Progenitor cell of endocrine pancreas (in vitro differentiated cells): ENCODE measurements at places on chromosomes 2 and 18.

DNA sequence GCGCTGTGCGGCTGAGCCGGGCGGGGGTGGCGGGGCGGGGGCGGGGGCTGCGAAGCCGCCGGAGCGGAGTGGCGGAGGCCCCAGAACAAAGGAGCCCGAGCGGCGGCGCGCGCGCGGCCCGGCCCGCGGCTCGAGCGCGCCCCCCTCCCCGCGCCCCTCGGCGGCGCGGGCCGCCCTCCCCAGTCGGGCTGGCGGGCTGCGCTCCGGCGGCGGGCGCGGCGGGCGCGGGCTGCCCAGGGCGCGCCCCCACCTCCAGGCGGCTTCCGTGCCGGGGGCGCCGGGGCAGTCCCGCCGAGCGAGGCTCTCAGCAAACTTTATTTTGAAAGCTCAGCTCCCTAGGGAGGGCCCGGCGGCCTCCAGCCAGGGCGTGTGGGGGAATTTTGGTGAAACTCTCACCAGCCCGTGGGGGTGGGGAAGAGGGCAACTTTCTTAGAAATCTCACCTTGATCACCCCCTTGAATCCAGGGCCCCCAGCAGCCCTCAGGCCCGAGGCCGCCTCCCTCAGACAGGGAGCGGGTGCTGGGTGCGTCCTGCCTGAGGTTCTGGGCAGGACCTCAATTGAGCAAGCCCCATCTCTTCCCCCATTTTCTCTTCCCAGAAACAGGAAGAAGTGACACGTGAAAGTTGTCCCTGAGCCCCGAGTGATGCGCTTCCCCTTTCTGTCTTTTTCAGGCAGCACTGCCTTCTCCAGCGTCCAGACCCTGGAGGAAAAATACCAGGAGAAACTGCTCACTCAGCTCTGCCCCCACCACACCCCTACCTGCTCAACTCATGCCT is 786 bp downstream of the TET3 start:
- DNase-seq: peak; percentile 37

DNA sequence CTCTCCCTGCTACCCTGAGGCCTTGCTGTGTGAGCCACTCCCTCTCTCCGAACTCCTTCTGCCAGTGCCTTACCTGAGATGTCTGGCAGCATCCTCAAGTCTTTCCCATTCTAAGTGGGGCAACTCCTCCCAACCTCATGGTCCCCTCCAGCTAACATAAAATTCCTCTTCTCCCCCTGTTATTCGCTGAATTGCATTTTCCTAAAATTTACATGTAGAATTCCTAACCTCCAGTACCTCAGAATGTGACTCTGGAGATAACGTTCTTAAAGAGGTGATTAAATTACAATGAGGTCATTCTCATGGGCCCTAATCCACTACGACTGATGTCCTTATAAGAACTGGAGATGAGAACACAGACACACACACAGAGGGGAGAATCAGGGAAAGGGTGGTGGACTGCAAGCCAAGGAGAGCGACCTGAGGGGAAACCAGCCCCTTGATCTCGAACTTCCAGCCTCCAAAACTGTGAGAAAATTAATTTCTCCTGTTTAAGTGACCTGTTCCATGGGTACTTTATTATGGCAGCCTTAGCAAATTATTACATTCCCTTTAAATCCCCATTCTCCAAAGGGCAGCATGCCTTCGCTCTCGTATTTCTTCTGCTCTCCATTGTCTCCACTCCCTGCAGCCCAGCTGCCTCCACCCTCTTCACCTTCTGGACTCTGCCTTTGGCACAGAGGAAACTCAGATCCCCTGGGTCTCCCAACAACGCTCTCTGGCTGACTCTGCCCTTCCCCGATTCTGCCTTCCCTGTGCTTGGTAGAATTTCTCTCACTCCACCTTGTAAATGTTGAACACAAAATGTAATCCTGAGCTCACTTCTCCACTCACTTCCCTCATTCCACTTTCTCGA is 70.5 kb downstream of the TGIF1 start:
- DNase-seq: no peak

- no peak for DNase-seq
These were observed 167.6 kb downstream of the AFF3 start for GRCh38 chr2:99974682-99975375.

DNA sequence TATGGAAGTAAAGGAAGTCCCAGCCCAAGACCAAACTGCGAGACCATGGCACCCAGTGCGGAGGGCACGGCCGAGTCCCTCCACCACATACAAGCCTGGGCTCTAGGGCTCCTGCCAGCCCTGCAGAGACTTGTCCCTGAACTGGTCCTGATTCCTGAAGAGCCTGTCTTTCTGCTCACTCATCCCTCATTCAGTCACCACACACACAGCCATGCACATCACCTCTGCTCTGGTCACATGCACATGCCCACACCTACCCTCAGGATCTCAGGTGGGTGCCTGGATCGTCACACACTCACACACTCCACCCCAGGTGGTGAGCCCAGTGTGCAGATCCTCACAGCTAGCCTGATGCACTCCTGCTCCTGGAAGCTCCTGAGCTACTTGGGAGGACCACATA is 71.4 kb upstream of the LAPTM4A start:
- DNase-seq: no peak

- DNase-seq: no peak
These were observed 197.9 kb downstream of the EPHA4 start for GRCh38 chr2:221374234-221374633.
